Left renal cortex interstitium (tissue), 4 donors: ENCODE measurements at places on chromosomes 5 and 9. TPM values are rescaled to one million over a fixed set of nuclear protein-coding genes. Genes with fewer than 3 reads are reported as not detected.

Gene WNT8A
- polyA plus RNA-seq = 0.11 TPM

Gene PTBP3
- polyA plus RNA-seq = 110 TPM

Gene FBP2
- not detected for polyA plus RNA-seq

Gene ASTN2
- polyA plus RNA-seq = 13.7 TPM
